Activated naive CD8-positive, alpha-beta T cell treated with anti-CD3 and anti-CD28 coated beads, Interleukin-2, amount 50 U/mL, for 16 hours (primary cell): ENCODE measurements at places on chromosomes 1 and 21.

DNA sequence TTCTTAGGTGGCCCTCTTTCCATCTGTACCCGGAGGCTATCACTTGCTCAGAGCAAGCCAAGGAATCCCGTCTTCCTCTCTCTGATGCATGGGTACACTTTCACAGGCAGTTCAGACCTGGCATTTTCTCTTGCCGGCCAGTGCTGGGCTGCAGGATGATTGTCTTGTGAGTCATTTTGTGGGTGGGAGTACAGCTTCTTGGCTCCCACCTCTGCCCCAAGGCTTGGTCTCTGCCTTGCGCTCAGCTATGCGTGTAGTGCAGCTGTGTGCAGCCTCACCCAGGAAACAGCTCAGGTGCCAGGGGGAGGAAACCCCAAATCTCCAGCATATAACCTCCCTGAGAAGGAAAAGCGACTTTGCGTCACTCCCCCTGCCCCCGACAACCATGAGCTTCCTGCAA is 3.9 kb upstream of the AJAP1 start:
- DNase-seq = no peak

GRCh38 chr1:172252321-172252720 is 168.2 kb upstream of the C1orf105 start:
- no peak for DNase-seq

DNA sequence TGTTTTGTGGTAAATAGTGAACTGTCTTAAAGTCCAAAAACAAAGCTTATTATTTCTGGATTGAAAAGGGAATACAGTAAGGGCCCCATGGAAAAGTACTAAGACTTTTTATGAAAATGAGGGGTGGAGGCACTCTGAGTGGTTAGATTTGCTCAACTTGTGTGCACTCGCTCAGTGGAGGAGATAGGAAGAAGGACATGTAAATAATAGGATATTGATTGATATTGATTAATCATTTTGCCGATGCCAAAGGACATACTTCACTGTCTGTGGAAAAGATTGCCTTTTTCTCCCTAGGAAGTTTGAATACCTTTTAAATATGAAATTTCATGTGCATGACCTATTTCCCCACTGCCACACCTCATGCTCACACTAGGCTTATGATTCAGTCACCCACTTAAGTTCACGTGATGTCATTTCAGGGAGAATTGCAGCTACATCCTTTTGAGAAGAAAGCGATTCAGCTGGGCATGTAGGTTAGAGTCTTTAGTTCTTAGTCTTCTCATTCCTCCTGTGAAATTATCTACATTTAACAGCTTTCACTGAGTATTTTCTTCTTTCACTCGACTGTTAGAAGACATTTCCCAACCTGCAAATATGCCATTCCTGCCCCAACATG is 5.0 kb downstream of the MTR start:
- no peak for DNase-seq

DNA sequence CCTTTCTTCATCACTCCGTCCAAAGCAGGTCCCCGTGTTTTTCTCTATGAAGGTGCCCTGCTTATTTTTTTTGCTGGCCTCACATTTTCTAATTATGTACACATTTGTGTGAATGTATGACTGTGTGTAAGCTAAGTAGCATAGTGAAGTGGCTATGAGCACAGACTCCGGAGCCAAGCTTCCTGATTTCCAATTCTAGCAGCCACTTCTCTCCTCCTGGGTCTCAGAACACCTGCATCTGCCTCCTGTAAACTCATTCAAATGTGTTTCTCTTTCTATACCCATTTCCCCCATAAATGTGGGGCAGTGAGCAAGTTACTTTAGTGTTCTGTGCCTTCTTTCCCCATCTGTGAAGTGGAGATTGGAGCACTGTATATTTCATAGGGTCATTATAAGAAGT is 2.1 kb downstream of the SLAMF6 start:
- no peak for DNase-seq

DNA sequence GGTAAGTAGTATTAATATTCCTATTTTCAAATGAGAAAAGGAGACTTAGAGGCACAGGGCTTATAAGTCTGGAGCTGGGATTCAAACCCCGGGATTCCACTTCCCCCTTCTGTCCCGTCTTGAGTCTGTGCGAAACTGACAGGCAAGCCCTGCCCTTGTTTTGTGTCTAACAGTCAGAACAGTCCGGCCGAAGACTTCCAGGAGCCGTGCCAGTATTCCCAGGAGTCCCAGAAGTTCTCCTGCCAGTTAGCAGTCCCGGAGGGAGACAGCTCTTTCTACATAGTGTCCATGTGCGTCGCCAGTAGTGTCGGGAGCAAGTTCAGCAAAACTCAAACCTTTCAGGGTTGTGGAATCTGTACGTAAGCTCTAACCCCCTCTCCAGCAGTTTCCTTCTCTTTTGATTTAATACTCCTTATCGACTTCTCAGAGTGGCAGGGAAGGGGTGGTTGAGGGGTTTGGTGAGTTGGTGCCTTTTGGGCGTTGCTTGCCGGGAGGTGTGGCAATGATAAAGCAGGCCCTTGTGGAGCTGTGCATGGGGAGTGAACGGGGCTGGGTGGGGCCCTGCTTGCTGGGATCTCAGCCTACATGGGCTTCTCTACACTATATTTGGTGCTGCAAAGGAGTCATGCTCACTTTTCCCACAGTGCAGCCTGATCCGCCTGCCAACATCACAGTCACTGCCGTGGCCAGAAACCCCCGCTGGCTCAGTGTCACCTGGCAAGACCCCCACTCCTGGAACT is 29.4 kb downstream of the IL6R start:
- DNase-seq = no peak

GRCh38 chr21:38911484-38912101 is 105.9 kb downstream of the ETS2 start:
- DNase-seq = no peak
